ENCODE measurements at places on chromosomes 3 and 15.

DNA sequence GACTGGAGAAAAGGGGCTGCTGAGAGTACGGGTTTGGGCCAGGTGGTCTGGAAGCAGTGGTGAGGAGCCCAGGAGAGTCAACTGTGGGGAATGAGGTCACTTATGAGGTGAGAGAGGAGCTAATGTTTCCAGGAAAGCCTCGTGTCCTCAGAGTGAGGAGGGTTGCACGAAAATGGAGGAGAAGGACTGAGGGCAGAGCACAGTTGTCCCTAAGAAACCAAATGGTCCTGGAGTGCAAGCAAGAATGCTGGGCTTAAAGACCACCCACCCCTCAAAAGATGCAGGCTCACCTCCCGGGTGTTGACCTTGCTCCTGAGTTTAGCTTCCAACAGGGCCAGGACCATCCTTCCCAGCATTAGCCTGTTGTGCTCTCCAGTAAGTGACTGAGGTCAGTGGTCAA is 133.2 kb downstream of the PDE8A start:
- no peak for DNase-seq

DNA sequence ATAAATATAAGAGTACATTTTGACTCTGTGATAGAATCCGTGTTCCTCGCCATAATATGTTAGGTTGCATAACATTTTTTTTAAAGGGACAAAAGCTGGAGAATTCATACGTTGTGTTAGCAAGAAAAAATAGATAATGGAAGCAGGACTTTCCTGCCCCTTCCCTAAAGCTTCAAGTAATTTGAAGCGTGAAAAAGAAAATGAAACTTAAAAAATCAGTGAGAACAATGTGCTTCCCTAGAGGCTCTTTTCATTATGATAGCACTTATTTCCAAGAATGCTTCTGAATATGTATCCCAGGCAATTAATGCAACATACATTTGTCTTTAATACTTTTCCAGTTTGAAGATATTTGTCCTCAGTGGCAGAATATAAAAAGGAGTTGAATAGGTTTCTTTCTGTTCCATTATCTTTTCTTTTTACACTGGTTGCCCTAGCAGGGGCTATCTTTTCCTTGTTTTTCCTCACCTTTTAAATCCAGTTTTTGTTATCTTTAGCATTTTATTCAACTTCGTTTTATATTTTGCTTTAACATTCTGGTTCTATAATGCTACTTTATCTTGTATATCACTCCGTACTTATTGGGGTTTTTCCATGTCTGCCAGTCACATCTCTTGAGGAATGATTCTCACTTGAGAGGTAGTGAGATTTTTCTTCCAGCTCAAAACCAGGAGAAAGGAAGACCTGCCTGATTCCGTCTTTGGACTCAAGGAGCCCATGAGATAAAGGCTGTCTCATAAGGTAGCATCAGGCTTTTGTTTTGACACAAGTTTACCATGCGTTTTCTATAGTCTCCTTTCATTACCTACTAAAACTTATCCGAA is 113.8 kb downstream of the MBNL1 start:
- DNase-seq = no peak

GRCh38 chr15:101151288-101151687 is 100.6 kb downstream of the CHSY1 start:
- no peak for DNase-seq

GRCh38 chr3:147572970-147573340 is 163.8 kb downstream of the ZIC1 start:
- DNase-seq = no peak

DNA sequence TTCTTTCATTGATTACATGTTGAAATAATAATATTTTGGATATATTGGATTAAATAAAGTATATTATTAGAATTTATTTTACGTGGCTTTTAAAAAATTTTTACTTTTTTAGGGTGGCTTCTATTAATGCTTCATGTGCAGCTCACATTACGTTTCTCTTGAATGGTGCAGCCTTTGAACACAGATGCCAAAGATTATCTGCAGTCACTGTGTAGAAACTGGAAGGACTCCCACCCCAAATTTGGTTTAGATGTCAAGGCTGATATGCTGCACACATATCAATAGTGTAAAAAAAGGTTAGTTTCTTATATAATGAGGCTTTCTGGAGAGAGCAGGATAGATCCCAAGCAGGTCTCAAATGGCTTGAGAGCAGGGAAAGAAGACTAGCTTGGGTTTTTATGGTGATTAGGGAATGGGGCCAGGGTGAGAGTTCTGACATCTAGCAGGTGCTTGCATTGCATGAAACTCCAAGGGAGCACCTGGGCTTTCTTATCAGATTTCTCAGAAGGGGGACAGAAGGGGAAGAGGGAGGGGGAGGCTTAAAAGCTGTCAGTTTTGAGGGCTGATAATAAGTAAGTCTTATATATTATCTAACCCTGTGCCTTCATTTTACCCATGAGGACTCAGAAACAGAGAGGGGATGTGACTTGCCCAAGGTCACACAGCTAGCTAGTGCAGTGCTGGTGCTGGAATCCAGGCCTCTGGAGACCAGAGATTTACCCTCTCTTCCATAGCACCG is 89.6 kb downstream of the CHST2 start:
- DNase-seq = no peak

DNA sequence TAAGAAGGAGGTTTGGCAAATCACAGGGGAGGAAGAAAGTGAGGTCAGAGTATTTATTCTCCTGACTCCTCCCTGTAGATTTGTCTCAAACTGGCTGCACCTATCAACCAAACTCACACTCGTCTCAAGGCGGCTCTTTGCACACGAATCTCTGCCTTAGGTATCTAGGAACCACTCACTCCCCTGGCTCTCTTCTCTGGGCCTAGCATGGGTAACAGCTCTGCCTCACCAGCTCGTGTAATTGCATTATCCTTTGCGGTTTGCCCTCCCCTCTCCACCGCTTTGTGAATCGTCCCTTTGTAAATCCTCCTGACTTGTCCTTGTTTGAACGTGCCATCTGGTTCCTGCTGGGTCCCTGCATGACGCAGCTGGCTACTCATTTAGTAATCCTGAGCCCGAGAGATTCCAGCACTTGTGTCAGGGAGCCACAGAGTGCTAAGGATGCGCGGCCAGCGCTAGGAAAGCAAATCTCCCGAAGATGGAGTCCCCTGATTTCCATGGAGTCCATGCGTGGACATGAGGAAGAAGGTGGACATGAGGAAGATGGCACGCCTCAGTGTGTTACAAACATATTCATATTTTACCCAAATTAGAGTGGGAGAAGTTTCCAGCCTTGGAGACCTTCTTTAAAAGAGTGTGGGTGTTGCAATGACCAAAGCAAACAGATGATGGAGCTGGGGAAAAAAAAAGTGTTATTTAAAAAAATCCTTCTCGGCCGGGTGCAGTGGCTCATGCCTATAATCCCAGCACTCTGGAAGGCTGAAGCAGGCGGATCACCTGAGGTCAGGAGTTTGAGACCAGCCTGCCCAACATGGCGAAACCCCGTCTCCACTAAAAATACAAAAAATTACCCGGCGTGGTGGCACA is 26.7 kb downstream of the NRROS start:
- DNase-seq = peak; percentile 4

GRCh38 chr15:75732809-75733451 is 20.3 kb upstream of the CSPG4 start:
- DNase-seq = peak; percentile 75

- DNase-seq = no peak
Observed at GRCh38 chr3:176740906-176741663, 456.2 kb downstream of the TBL1XR1 start.

DNA sequence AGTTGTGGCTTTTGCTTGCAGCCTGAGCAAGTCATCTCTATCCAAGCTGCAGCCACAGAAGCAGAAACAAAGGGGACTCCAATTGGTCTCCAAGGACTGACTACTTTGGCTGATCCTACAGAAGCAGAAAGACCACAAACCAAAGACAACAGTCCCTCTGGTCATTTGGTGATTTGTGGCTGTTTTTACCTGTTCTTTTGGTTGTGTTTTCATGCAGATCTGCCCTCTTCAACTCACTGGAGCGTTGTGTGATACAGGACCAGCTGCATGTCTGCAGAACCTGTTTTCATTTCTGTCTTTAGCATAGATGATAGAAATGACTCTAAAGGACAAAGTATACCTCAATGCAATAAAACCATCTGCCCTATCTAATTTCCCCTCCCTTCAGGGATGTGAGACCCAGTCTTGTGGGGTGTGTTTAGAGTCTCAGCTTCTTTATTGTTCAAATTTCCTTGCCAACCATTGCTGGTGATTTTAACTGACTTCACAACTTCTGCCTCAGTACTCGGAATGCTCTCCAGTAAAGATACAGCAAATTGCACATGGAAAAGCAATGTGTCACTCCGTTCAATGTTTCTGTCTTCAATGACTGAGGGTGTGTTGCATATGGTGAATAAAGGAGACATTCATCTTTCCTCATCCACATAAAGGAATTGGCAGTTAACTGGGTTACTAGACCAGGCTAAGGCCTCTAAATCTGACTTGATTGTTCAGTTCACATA is 48.9 kb upstream of the SLC7A14 start:
- DNase-seq = no peak

GRCh38 chr3:53696401-53697172 is 149.6 kb downstream of the CHDH start:
- DNase-seq = no peak

DNA sequence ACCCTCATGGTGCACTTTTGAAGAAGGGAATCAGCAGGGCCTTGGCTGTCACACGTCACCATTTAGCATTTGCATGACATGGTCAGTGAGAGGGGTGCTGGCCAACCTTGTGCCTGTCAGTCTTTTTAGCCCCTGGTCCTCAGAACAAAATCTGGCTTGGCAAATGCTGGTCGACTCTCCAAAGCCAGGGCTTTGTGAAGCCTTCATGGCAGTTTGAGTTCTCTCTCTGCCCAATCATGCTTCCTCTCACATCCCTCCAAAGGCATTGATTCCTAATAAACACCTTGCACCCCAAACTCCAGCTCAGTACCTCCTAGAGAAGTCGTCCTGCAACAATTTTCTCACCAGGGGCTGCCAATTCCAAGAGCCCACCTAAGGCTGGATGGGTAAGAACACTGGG is 19.4 kb downstream of the CCR9 start:
- DNase-seq = no peak

GRCh38 chr15:51024735-51025453 is 69.8 kb downstream of the TNFAIP8L3 start:
- DNase-seq = no peak

DNA sequence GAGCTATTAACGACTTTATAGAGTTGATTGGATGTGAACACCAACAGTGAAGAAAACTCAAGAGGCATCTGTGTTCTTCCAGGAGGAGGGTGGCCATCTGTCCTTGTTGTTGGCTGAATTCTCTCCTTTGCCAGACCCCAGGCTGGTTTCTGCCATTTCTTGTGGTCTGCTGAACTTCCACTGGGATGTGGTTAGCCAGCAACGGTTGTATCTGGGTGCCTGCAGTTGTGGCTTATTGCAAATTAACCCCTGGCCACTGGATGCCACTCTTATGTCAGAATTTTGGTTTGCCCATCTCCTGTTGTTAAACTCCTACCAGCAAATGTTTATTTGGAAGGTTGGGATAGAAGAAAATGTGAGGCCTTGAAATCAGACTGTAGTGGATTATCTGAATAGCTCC is 163.6 kb upstream of the TBC1D5 start:
- no peak for DNase-seq

GRCh38 chr3:38724392-38724736 is 74.9 kb upstream of the SCN5A start:
- no peak for DNase-seq

DNA sequence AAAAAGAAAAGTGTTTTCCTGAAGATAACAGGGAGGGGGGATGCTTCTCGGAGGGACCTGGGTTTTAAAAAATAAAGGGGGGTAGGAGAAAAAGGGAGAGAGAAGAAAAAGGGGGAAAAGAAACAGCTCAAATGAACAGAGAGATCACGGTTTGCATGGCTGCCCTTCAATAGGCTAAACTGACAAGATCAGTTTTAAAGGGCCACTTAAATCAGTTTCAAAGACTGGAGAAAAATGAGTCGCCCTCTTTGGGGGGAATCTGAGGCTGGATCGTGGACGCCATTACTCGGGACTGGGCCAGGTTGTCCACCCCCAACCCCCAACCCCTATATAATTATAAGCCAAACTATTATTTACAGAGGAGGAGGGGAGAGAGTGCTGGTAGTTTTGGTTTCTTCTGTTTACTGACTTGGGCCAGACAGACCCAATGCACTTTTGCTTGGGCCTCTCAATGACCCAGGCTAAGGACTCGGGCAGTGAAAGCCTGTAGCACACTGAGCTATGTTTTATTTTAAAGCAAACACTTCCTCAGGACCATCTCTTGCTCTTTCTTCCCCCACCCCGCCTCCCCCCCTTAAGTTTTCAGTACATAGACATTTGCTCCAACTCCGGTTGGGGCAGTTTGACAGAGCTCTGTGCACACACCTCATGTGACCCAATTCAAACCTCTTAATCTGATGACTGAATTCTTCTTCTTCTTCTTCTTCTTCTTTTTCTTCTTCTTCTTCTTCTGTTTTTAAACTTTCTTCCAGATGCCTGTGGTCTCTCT is 6.3 kb downstream of the NR2F2 start:
- no peak for DNase-seq

- no peak for DNase-seq
Observed at GRCh38 chr3:177772908-177773557, 575.8 kb upstream of the TBL1XR1 start.

DNA sequence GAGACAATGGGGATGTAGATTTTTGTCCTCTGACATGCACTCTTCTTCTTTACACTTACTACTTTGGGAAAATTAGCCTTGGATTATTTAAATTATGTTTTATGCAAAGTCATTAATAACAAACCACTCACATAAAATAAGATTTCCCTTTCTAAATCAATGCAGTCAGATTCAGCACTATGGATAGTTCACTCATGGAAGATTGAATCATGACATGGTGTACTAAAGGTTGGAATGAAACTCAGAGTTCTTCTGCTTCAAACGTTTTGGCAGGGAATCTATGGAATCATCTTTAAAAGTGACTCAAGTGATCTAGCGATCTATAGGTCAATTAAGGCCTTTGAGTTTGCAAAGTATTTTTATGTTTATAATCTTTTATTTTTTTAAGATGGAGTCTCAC is 154.3 kb downstream of the KCNMB2 start:
- no peak for DNase-seq

GRCh38 chr3:188052169-188053035 is 101.6 kb upstream of the LPP start:
- DNase-seq = no peak

GRCh38 chr3:62955126-62955525 is 79.9 kb upstream of the CADPS start:
- no peak for DNase-seq

- DNase-seq = no peak
Observed at GRCh38 chr3:101521211-101521701, 8.2 kb upstream of the SENP7 start.

DNA sequence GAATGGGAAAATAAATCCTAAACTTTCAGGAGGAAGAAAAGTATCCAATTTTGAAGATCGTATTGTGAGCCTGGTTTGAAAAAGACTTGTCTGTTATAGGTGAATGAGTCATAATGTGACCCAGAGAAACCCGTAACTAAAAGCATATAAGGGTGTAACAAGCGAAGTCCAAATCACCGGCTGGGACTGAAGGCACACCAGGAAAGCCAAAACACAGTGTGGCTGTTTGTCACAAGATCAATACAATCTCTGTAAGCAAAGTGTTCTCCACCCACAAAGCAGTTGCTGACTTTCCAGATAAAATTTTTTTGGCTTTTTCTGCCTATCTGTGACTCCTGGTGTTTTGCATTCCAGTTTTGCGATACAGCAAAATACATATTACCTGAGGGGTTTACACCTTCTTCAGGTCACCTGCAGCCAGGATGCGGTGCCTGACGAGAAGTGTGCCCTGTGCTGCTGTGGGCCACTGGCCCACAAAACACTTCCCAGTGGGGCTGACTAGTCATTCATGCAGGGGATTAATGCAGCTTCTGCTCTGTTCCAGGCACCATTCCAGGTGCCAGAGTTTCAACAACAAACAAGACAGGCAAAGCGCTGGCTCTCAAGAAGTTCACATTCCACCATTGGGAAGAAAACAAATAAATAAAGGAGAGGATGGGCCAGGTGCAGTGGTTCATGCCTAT is 14.4 kb downstream of the HES1 start:
- no peak for DNase-seq
